ENCODE measurements at places on chromosomes 16 and 17.

DNA sequence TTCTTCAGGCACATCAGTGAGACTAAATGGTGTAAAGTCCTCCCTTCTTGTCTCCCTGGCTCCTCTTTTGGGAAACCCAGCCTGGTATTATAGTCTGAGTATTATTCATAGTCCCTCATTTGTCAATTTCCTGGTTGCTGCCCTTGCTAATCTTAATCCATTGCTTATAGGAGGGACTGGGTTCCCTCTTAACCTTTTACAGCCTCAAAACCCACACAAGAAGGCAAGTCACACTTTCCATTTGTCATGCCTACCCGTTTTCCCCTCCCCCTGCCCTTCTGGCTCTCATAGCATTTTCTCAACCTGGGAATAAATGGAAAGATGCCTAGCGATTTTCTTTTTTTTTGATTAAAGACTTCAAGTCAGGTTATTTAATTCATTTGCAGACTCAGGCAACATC is 124.8 kb downstream of the MAP2K6 start:
- no peak for DNase-seq

DNA sequence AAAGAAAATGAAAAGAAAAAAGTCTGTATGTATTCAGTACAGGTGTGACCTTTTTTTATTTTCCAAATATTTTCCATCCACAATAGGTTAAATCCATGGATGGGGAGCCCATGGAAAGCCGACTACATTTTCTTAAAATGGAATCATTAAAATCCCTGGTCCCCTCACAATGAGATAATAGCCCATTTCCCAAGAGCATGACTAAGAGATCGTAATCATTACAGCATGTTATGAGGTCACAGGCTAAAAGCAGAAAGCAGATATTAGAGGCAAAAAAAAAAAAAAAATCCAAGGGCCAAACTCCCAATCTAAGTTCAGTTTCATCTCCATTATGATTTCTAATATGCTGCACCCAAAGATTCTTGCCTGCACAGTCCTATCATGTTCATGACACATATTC is 44.7 kb downstream of the CYTH1 start:
- no peak for DNase-seq

DNA sequence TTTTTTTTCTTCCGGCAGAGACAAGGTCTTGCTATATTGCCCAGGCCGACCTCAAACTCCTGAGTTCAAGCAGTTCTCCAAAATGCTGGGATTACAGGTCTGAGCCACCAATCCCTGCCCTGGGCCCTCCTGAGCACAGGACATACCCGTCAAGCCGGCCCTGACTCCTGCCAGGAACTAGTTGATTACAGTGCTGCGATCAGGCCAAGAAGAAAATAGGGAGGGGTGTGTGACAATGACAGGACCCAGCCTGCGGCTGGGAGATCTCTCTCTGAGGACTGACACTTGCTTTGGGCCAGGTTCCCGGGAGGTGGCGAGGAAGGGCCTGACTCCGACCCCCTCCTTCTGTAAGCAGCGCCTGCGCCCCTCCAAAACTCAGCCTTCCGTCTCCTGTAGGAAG is 276.6 kb downstream of the MRTFB start:
- DNase-seq: no peak

- DNase-seq: no peak
Measured at GRCh38 chr17:32720671-32721070, 156.3 kb downstream of the MYO1D start.

DNA sequence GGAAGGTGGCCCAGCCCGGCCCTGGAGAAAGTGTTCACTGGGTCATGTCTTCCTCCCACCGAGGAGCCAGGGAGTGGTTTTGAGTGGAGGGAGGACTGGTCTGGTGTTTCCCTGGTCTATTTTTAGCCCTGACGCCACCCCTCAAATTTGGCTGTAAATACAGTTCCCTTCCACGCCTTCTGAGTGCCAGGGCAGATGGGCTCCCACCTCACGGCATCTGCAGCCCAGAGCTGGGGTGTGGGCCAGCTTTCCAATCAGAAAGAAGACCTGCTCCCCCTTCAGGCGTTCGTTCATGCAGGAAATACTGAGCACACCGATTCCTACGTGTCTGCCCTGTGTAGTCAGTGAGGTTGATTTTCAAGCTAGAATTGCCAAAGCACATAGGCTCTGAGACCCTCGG is 53.7 kb downstream of the SNX20 start:
- no peak for DNase-seq

GRCh38 chr17:3546997-3547396 is 10.6 kb downstream of the TRPV3 start:
- no peak for DNase-seq
